ENCODE measurements at places on chromosomes 7 and 10. TPM values are rescaled to one million over a fixed set of nuclear protein-coding genes. Genes with fewer than 3 reads are reported as not detected.

DNA sequence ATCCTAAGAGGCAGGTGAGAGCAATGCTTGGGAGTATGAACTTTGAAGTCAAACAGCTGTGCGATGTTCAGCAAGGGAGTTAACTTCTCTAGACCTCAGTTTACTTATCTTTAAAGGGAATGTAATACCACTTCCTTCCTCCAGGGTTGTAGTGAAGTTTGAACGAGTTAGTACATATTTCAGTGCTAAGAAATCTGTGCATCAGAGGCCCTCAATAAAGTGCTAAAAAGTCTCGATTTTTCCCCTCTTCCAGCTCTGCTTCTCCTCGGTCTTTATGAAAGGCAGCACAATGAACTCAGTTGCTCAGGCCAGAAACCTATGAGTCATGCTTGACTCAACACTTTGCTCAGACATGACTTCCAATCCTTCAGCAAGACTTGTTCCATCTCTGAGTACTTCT, 418.9 kb downstream of the MDFIC start:
- no peak for DNase-seq

DNA sequence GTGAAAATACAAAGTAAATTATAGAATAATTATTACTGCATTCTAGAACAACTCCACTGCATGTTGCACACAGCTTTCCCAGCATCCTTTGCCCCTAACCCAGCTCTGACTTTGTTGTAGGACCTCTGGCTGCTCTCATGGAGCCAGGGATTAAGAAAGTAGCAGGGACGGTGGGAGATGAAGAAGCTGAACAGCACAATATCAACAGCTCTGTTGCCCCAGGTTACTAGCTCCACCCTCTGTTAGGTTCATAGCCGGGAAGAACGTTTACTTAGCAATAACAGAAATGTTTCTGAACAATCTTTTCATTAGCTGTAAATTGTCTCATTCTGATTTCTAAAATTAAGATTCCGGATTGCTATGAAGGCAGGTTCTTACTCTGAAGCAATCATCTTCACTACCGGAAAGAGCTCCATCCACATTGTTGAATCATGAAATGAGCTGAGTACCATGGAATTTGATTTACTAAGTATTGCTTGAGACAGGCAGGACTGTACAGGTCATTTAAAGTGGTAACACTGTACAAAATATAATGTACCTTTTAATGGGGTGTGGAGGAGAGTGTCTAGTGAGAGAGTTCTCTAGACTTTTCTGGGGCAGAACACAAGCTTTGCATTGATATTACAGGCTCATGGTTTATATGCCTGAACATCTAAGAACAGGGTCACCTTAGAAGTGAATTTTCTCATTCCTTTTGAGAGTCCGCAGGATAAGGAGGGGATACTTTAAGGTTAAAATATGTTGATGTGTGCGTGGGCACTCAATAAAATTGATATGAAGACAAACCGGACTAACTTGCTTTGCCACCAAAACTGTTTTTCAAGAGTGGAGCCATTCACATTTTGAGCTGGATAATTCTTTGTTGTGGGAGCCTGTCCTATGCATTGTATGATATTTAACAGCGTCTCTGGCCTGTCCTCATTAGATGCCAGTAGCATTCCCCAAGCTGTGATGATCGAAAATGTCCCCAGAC, 20.8 kb upstream of the RAB18 start:
- DNase-seq = no peak

GRCh38 chr7:51472873-51473272, 156.3 kb upstream of the COBL start:
- no peak for DNase-seq

- no peak for DNase-seq
Observed at GRCh38 chr7:24455813-24456525, 117.3 kb upstream of the PALS2 start.

DNA sequence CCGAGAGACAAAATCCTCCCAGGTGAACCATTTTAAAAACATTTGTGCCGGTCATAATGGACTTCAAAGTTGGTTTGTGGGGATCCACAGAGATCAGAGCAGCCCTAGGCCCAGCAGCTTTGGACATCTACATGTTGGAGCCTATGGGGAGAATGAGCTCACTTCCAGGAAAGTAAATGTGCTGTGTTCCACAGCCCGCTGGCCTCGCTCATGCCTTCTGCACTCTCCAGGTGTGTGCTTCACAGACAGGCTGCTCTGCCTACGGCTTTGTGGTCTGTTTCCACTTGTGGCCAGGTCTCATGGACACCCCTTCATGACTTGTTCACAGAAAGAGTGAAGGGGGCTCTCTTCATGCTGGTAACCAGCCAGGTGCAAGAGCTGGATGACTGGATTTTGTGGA, 141.6 kb downstream of the ADARB2 start:
- DNase-seq = no peak

- DNase-seq = no peak
Observed at GRCh38 chr10:8033812-8034465, 20.5 kb upstream of the GATA3 start.

- DNase-seq = no peak
Observed at GRCh38 chr10:94287336-94287735, 75.4 kb downstream of the NOC3L start.

GRCh38 chr10:12214763-12215218, 18.8 kb downstream of the CDC123 start:
- DNase-seq = no peak

DNA sequence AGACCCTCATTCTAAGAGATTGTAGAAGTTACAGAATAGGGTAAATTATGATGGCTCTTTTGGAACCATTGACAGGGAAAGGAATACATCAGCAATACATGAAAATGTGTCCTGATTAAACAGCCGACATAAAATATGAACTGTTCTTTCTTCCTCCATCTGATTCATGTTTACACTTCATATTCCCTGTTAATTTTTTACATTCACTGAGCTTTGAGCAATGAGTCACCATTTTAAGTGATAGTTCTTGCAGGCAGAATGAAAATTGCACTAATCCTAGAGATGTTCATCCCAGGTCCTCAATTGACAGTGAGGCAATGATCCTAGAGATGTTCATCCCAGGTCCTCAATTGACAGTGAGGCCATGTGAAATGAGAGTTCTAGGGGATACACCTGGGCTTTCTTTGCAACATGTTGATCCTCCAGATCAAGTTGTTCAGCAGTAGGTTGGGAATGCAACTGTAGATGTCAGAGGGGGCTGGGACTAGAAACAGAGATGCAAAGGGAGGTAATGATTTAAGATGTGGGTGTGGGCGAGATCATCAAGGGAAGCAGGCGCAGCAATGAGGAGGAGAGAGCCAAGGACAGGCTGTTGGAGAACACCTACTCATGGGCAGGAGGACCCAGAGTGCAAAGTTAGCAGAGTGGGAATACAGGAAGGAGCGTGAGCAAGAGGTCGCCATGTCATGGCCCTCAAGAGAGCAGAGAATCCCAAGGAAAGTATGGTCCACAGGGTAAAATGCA, 138.7 kb downstream of the ZNF365 start:
- no peak for DNase-seq

AKR1C4 gene
- not detected for total RNA-seq

SH2D4B gene
- total RNA-seq = not detected

TPK1 gene
- 2.3 TPM for total RNA-seq
